ENCODE measurements at places on chromosomes 2 and 18.

- no peak for DNase-seq
These were observed 92.3 kb downstream of the MYT1L start for GRCh38 chr2:2238726-2239269.

- no peak for DNase-seq
These were observed 434.6 kb upstream of the DDX18 start for GRCh38 chr2:117379928-117380327.

DNA sequence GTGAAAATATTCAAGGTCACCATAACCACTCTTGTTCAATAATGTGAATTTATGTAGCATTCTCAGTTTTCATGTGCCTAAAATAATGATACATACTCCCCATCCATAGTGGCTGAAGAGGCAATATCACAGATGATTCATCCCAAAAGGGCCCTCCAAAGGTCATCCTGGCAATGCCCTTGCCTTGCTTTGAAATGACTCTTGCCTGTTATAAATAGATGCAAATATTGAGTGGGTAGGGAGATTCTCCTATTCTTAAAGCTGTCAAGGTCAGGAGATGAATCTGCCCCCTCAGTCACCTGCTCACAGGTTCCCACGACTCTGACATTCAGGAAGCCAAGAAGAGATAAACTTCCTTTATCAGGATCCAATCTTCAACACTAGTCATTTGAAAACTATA is 490.5 kb downstream of the TNS1 start:
- no peak for DNase-seq

DNA sequence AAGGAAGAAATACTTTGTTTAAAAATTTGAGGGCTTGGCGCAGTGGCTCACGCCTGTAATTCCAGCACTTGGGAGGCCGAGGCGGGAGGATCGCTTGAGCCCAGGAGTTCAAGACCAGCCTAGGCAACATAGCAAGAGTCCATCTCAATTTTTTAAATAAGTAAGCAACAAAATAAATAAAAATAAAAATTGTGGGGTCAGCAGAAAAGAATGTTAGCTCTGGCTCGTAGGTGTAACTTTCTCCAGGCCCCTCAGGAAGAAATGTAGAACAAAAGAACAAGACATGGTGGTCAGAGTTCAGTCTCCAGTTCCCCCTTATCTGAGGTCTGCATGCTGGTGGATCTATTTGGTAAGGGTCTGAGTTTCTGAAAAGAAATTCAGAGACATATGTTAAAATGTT is 20.4 kb upstream of the PDCL3 start:
- no peak for DNase-seq

DNA sequence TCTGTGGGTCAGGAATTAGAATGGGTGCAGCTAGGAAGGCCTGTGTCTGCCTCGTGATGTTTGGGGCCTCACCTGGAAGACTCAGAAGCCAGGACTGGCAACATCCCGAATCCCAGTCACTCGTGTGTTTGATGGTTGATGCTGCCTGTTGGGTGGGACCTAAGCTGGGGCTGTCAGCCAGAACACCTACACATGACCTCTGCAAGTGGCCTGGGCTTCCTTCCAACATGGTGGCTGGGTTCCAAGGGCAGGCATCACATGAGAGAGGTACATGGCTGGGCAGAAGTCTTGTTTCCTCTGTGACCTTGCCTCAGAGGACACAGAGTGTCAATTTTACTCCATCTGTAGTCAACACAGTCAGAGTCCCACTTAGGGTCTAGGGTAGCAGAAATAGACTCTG is 177.8 kb downstream of the GBX2 start:
- DNase-seq: no peak

GRCh38 chr2:39665811-39666490 is at the start of gene TMEM178A:
Gene TMEM178A, plus strand, starts transcription at chr2:39665917. Its CDS starts 58 bp downstream, at chr2:39665975.
- peak; percentile 43 for DNase-seq

- no peak for DNase-seq
These were observed 43.7 kb downstream of the TMEM37 start for GRCh38 chr2:119475225-119475856.

DNA sequence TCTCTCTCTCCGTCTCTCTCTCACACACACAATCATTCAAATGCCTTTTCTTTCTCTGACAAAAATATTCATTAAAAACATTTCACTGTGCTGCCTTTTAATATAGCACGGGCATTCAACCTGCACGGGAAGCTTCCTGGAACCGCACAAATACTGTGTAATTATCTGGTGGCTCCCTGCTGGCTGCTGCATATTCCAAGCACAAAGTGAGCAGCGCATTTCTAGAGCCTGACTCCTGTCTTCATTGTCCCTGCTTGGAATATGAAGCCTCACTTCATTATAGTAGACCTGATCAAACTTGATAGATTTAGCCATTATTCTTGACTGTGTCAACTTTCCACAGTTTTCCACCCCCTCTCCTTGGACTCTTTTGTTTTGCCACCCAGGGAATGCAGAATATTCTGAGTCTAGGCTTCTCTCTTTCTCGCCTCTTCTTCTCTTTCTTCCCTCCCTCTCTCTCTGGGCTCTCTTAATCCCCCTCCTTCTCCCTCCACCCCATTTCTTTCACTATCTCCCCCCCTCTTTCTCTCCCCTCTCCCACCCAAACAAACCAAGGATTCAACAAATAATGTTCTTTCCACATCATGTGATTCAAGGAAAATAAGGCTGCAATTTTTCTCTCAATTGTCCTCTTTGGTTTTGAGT is 672.1 kb upstream of the FANCL start:
- no peak for DNase-seq

- no peak for DNase-seq
These were observed 155.1 kb downstream of the RND3 start for GRCh38 chr2:150332383-150332782.

DNA sequence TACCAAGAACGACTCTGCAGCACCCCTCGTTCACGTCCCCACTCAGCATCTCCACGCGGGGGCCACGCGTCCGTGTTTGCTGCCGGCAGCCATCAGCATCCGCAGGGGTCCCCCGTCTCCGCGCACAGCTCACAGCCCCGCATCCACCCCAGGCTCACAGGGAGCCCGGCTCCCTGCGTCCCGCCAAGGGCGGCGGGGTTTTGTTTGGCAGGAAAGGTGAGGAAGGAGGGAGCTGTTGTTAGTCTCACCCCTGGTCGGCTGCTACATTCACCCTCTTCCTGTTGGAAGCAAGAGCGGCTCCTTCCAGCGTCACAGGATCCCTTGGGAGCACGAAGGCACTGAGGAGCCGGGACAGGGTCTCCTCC is 131.0 kb upstream of the CTDP1 start:
- DNase-seq: no peak

DNA sequence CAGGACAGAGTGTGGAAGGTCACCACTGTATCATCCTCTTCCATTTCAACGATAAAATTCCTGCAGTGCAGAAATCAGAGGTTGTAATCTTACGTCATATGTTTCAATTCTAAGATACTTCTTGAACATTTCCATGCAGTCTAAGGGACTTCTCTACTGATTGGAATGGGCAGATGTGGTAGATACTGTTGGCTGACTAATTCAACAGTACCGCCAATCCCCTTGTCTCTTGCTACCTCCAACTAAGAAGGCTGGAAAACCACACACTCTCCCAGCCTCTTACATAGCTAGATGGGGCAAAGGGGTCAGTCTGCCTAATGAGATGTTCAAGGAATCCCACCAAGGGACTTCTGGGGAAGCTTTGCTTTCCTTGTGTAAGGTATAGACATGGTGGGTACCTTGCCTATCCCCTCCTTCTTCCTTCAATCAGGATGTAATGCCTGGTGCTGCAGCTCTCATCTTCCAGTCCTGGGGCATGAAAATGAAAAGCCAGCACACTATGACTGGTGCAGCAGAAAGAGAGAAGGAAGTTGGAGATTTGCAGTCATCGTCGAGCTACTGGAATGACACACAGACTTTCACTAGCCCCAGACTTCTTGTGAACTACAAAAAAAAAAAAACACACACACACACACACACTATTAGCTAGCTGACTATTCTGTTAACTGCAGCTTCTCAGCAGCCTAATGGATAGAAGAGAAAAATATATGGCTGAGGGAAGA is 84.1 kb downstream of the ALPK2 start:
- no peak for DNase-seq

DNA sequence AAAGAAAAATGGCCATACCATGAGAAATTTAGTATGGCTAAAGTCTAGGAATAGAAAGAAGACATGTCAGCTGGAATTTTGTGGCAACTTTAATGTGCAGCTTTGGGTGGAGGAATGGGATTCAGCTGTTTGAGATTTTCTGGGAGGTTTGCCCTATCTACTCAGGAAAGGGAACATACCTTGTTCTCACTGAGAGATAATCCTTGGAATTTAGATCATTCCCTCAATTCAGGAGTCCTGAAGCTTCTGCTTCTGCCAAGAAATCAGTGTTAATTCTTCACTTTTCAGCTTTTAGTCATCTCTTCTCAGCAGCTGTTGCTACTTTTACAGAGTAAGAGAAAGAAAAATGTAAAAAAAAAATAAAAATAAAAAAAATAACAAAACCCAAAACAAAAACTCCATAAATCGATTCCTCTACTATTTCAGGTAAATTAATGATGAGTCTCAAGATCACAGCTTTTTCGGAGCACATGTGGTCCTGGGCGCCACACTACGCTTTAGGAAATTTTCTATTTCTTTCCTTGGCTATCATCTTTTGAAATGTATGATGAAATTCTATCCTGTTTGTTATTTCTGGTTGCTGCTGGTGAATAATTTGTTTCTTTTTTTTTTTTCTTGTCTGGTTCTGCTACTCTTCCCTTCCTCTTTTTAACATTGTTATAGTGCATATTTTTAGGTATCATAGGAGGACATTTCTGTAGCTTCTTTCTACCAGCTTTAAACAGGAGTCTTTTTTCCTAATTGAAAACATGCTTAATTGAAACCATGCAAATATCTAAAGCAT is 18.9 kb upstream of the BAZ2B start:
- DNase-seq: no peak

DNA sequence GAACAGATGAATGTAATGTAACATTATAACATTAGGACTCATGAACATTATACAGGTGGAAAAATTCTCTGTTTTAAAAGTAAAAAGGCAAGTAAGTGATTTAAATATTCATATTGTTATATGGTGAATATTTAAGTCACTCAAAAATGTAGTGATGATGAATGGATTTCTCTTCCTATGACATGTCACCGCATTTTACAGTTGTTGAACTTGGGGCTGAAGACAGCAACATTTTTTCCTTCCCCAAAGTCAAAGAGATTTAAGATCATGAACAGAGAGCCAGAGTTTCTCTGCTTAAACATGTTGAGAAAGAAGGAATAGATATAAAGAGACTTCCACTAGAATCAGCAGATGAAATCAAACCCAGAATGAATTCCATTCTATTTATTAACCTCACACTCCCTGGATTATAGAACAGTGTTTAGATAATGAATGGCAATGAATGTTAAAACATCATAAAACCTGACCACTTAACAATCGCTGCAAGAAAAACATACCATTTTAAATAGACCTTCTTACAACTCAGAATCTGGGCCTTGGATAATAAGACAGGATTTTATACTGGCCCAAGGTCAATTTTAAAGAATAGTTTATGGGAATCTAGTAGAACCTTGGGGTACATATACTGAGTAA is 163.6 kb upstream of the SIX2 start:
- no peak for DNase-seq
